Anterior cingulate cortex (tissue), 58 donors: ENCODE measurements at places on chromosomes 12 and 14.

DNA sequence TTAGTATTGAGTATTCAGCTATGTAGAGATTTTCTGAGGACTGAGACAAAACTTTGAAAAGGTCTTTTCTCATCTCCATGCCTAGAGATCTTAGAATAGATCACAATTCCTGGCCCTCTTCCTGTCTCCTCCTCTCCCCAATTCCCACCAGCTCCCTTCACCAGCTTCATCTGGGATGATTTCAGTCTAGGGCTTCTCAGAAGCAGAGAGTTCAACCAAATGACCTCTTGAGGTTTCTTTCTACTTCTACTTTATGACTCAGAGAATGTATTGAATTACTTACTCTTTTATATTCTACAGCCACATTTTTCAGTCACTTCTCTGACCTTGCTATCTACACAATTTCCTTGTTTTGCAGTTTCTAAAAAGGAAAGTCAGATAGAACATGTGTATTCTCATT is 19.4 kb upstream of the SNX6 start:
- DNase-seq = no peak

DNA sequence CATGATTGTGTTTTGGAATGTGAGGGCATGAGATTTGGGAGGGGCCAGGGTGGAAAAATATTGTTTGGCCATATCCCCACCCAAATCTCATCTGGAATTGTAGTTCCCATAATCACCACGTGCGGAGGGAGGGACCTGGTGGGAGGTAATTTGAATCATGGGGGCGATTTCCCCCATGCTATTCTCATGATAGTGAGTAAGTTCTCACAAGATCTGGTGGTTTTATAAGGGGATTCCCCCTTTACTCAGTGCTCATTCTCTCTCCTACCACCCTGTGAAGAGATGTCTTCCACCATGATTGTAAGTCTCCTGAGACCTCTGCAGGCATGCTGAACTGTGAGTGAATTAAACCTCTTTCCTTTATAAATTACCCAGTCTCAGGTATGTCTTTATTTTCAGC is 15.7 kb downstream of the OR10P1 start:
- no peak for DNase-seq

DNA sequence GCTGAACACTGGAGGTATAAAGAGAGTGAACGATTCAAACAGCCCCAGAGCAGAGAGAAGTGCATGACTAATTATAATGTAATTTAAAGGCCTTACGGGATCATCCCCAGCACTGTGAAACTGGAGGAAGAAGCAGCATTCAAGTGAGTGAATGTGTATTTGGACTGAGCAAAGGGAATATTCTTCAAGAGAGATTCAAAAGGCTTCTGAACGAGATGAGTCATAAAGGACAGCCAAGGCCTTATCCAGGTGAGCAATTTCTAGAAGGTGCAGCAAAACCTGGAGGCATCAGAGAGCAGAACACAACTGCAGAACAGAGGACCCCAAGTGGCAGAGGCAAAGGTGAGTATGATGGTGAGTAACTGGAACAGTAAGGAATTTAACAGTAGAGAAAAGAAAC is 127.2 kb downstream of the BCAT1 start:
- no peak for DNase-seq

GRCh38 chr14:29857551-29857950 is 70.1 kb downstream of the PRKD1 start:
- DNase-seq = no peak

- no peak for DNase-seq
These were observed 87.0 kb upstream of the VRK1 start for GRCh38 chr14:96710060-96710666.

- no peak for DNase-seq
These were observed 75.9 kb downstream of the LIN7A start for GRCh38 chr12:80861641-80862378.

DNA sequence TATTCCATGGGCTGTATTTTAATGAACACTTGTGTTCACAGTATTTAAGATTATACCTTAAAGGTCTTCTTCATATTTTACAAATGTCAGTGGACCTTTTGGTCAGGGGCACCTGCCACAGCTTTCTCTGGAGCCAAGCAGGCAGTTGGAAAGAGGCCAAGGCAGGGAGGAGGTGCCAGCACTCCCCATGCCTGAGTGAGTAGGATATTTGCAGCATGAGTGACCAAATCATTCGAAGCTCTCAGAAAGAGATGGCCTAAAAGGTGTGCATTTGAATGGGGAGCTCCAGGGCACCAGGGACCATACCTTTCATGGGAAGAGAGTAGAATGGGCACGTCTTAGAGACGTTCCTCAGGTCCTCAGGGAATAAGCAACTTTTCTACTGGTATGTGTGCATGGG is 121.6 kb downstream of the GPR135 start:
- no peak for DNase-seq
